ENCODE measurements at places on chromosomes 16 and 17. TPM values are rescaled to one million over a fixed set of nuclear protein-coding genes. Genes with fewer than 3 reads are reported as not detected.

GRCh38 chr16:76193906-76194615, 83.1 kb upstream of the CNTNAP4 start:
- no peaks in the 10 kb centered on the region for H3K36me3 ChIP-seq
- H3K4me1 ChIP-seq, result no peaks in the 10 kb centered on the region
- no peak overlapping the region for H3K27ac ChIP-seq
- H3K27me3 ChIP-seq, result no peaks in the 10 kb centered on the region
- DNase-seq, result no peak

Gene SLC16A11
- 0.40 TPM for total RNA-seq

Gene HSPB9
- total RNA-seq, result not detected

GRCh38 chr17:73157521-73157890, 7.3 kb upstream of the SSTR2 start:
- peaks cover 16% of the 10 kb centered on the region for H3K27me3 ChIP-seq
- H3K36me3 ChIP-seq, result no peaks in the 10 kb centered on the region
- no peak overlapping the region for H3K4me3 ChIP-seq
- no peak overlapping the region for H3K27ac ChIP-seq
- no peak for DNase-seq

DNA sequence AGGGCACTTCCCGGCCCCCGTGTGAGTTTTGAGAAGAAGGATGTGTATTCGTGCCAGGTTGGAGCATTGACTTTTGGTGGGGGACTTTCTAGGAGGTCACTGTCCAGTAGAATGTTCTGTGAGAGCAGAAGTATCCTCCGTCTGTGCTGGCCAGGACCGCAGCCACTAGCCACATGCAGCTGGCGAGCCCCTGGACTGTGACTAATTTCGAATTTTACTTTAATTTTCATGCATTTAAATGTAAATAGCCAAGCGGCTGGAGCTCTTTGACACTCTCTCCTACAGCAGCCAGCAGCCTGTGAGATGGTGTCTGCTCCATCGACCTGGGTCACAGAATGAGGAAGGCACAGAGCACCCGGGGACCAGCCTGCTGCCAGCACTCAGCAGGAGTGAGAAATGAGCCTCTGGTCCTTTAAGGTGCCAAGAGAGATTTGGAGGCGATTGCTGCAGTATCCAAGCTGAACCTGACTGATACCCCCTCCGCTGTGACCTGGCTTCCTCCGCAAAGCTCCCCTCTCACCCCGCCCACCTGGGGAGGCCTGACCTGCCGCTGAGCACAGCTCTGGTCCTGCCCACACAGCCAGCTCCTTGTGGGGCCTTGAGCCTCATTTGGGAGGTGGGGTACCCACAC, 7.8 kb downstream of the ATP2A3 start:
- H3K4me3 ChIP-seq, result no peak overlapping the region
- no peaks in the 10 kb centered on the region for H3K27me3 ChIP-seq
- no peak overlapping the region for H3K27ac ChIP-seq
- no peak for DNase-seq
- H3K36me3 ChIP-seq, result peaks cover 26% of the 10 kb centered on the region

Gene KRTAP1-1
- total RNA-seq, result not detected

GRCh38 chr16:58433569-58433951, 41.3 kb downstream of the GINS3 start:
- DNase-seq, result no peak
- peaks cover 1% of the 10 kb centered on the region for H3K4me1 ChIP-seq
- H3K36me3 ChIP-seq, result no peaks in the 10 kb centered on the region
- H3K4me3 ChIP-seq, result no peak overlapping the region
- no peak overlapping the region for H3K27ac ChIP-seq
- peaks cover 2% of the 10 kb centered on the region for H3K27me3 ChIP-seq

Gene CDH16
- total RNA-seq, result not detected

Gene BORCS6
- total RNA-seq, result 5.7 TPM
